RWPE2 (cell line): ENCODE measurements at places on chromosomes 12 and 14.

DNA sequence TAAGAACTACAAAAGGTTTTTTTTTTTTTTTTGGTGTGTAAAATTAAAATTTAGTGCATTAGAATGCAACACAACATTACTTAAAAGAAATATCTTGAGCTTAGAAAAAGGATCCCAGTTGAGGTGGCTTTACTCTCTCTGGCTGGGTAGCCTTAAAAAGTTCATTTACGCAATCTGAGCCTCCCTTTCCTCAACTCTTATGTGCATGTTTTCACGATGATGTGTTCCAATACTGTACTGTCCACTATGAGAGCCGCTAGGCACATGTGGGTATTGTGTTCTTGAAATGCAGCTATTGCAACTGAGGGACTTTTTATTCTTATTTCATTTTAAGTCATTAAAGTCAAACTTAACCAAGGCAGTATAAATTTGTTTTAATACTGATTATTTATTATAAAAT, 460.9 kb upstream of the SYT1 start:
- DNase-seq = no peak

DNA sequence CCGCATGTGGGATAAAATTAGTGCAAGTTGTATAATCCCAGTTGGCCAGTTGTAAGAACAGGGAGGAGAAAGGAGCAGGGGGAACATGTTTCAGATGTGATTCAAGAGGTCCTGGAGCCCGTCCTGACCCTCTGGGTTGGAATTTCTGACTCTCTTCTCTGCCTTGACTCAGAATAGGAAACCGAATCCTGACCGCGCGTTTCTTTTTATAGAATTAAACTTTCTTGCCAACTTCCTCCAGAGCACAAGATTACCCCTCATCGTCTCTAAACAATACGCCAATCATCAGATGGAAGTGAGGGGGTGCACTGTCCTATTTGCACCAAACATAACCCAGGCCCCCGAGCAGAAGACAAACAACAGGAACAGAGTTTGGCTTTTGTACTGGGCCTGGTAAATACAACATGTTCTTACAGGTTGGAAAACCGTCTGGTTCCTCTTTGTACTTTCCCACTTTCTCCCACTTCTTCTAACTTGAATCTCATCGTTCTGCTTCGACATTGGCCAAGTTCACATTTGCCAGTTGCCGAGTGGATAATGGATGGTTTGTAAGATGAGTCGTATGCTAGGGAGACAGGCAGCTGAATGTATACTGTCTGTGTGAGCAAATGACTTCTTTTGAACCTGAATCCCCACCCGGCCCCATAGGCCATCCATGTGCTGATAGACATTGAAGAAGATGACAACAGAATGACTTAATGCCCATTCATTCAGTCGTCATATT, 42.6 kb upstream of the MED13L start:
- no peak for DNase-seq

- peak; percentile 38 for DNase-seq
These were observed 10.2 kb downstream of the VASH1 start for GRCh38 chr14:76771437-76771980.

GRCh38 chr14:102445066-102445465, 64.5 kb downstream of the ANKRD9 start:
- peak; percentile 37 for DNase-seq

DNA sequence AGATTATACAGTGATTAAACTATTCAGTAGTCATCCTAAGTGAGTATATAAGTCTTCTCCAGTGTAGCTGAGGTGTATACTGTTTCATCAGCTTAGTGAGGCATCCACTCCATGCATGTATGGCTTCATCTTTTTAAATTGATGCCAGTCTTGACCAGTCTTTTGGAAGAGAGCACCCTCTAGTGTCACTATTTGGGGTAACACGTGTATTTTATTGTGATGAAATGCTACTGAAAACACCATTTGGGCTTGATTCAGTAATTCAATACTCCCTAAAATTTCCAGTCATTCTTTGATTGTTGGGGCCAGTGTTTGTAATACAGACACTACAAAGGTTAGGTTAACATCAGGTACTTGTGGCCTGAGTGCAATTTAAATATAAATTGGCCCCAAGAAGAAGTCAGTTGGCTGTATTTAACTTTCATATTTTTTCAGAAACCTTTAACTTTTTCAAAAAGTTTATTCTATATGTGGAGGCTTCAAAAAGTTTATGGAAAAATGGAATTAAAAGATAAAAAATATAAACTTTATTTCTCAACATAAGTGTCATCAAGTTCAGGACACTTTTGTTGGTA, 35.3 kb downstream of the MIPOL1 start:
- no peak for DNase-seq

- DNase-seq = no peak
These were observed 198.2 kb upstream of the RBM19 start for GRCh38 chr12:114164351-114164750.

DNA sequence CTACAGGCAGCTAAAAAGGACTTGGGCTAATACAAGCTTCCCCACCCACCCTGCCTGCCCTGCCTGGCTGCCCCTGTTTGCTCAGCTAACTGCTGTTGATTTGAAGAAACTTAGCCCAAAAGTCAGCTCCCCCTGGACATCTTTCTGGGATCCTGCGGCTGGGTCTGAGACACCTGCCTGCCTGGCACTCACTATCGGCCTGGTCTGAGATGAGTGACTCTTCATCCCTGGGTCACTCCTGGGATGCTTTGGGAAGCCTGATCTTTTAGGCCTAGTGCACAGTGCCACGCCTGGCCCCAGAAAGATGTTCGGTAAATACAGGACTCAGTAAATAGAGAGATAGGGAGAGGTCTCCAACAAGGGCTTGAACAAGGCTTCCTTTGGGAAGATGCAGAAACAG, 211.3 kb upstream of the DIO3 start:
- DNase-seq = no peak

DNA sequence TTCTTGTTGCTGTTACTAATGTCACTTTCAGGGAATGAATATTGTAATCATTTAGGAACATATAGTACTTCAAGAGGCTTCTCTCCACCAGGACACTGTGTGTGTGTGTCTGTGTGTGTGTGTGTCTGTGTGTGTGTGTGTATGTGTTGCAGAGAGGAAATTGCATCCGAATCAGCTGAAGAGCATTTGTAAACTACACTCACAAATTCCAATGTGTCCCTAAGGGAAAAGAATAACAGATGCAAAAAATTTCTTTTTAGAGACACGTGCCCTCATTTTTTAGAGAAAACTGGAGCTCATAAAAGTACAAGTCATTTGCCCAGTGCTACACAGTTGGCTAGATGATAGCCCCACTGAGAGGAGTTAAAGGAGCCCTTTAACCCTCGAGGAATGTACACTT, 168.8 kb downstream of the ANO4 start:
- no peak for DNase-seq

DNA sequence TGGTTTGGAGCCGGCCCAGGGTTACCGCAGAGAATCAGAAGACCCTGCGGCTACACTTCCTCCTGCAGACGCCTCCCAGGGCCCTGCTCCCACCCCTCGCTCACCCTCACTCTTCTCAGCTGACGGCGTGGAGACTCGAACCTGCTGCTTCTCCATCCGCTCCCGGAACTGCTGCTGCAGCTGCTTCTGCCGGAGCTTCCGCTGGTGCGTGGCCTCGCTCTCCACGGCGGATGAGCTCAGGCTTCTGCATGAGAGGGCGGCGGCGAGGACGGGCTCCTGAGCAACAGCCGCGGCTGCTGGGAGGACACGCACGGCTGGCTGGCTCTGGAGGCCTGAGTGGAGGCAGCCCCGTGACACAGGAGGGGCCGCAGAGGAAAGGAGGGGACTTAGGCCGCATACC, 33.3 kb downstream of the RAD52 start:
- DNase-seq = no peak

DNA sequence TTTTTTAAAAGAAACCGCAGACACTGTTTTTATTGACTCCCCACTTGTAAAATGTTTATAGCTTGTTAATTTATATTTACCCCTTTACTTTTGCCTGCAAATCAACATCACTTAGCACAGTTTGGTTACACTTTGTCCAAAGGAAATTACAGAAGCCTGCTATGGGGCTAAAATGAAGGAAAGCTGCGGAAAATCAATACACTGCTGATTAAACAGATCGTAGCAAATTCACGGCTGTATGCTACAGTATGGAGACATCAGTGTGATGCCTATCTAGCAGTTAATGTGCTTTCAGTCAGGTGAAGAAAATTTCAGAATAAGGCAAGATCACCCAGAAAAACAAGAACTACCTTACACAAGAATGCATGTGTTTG, 110.0 kb downstream of the FOXG1 start:
- no peak for DNase-seq

DNA sequence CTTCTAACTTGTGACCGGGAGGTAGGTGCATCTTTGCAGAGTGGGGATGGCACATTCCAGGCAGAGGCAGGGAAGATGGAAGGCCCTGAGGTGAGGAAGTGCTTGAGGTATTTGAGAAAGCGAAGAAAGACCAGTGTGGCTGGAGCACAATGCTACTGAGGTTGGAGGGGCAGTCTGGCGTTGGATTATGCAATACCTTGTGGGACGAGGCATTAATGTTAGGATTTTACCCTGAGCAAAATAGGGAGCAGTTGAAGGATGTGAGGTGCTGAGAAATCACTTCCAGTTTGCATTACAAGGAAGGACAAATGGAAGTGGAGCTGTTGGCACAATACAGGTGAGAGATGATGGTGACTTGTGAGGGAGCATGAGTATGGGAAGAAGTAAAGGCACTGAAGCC, 145.5 kb downstream of the KCNA5 start:
- no peak for DNase-seq

DNA sequence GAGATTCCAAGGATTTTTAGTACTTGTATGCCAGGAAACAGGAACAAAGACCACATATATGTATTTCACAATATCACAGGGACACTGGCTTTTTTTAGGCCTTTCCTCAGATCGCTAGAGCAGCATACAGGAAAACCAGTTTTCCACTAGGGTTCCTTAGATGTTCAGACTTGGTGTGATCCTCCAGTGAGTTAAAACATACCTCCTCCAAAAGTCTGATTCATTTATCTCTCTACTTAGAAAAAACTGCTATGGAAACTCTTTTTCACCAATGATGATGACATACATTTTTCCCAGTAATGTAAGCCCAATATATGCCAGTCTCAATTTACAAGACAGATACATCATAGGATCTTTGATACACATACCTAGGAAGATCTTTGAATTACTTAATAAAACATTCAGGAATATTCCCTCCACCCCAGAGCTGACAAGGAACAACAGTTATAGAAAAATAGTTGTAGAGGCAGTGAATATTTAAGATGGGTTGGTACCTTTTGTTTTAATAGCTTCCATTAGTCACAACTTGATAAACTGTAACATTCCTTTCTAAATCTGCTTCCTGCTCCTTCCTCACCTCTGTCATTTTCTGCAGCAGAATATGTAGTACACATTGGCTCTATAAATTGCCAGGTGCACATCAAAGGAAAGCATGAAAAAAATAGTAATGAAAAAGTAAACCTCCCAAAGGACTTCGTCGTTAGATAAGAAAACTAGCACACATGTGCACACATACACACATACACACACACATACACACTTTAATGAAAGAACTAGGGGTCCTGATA, 27.5 kb downstream of the BCAT1 start:
- DNase-seq = no peak

- DNase-seq = no peak
These were observed 58.7 kb downstream of the TUNAR start for GRCh38 chr14:95935228-95935822.

- no peak for DNase-seq
These were observed 12.4 kb upstream of the PRKAG1 start for GRCh38 chr12:49030714-49031572.

GRCh38 chr14:30757082-30757481, 117.3 kb upstream of the COCH start:
- DNase-seq = no peak

GRCh38 chr14:104342435-104343293, 204.3 kb downstream of the KIF26A start:
- peak; percentile 51 for DNase-seq

GRCh38 chr14:22315336-22315735, 273.7 kb downstream of the DAD1 start:
- DNase-seq = no peak

- DNase-seq = no peak
These were observed 11.4 kb downstream of the PYGL start for GRCh38 chr14:50932592-50933495.

GRCh38 chr12:58809064-58809607, 111.2 kb downstream of the LRIG3 start:
- no peak for DNase-seq

DNA sequence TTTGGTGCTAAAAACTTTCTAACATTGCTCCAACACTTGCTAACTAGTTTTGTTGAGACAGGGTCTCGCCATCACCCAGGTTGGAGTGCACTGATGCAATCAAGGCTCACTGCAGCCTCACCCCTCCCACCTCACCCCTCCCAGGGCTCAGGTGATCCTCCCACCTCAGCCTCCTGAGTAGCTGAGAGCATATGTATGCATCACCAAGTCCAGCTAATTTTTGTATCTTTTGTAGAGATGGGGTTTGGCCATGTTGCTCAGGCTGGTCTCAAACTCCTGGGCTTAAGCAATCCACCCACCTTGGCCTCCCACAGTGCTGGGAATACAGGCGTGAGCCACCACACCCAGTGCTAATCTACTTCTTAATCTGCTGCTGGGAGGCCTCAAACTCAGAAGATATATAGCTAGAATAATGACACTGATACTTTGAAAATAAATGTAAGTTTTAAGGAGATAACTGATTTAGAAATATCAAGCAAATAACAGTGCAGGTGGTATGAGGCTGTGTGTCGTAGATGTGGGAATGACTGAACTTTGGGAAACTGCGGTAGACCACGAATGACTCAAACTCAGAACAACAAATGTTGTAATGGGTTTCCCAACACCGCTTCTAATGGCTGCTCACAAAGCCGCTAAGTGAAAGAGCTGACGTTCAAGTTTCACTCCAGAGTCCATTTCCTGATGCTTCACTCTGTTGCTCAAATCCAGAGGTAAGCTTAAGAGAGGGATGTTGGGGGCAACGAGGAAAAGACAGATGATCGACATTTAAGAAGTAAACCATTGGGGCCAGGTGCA, 10.0 kb downstream of the TMCC3 start:
- no peak for DNase-seq

DNA sequence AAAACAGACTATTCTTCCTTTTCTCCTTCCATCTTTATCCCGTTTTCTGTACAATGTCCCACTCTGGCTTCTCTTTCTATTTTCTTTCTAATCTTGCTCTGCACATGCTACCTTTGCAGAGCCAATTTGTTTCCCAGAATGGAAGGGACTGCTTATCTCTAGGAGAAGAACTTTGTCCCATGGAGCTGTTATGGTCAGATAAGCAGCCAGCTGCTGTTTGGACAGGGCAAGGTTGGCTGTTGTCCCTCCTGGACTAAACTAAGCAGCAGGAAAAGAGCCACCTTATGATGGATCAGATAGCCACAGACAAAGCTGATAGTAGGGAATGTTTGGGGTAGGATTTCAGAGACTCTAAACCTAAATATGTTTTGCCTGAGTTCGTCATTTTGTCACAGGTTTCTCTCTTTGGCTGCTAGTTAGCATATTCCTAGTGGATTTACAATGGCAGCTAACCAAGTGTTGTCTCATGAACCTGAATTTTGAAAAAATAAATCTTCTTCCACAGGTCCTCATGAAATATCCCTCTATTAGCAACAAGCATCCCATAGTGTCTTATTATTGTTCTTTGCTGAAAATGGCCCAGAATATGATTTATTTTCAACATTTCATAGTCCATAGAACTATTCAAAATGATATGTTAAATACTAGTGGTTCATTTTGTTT, 262.8 kb downstream of the SLC16A7 start:
- no peak for DNase-seq

GRCh38 chr14:80587096-80587724, 354.3 kb downstream of the CEP128 start:
- no peak for DNase-seq
